ENCODE measurements at places on chromosomes 6 and 20.

DNA sequence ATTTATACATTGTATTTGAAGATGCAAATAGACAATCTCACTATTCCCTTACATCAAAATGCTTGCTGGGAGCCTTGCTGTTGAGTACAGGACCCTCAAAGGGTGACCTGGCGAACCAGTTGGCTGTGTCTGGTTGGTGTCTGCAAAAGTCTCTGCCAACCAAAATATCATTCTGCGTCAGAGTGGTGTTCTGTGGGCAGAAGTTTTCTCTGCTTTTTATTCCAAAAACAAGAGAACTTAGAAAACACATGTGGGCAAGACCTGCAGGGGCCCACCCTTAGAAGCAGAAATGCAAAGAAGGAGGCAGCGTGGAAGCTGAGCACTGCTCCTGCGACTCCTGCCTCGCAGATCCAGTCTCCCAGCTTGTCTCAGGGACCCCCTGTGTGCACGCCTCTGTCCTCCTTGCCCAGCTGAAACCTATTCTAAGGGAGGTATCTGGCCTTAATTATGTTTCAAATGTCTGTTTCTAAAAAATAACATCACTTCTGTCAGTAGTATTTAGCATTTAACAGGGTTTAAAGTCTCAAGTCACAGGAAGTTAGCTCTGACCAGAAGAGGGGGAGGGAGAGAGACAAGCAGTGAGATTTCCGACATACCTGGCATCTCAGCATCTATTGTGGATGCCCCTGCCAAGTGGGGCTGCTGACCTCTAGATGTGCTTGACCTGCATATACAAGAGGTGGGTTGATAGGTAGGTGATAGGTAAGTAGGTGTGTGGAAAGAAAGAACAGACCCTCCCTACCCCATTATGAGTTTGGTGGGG lies 101.3 kb downstream of the SASH1 start:
- DNase-seq = no peak

DNA sequence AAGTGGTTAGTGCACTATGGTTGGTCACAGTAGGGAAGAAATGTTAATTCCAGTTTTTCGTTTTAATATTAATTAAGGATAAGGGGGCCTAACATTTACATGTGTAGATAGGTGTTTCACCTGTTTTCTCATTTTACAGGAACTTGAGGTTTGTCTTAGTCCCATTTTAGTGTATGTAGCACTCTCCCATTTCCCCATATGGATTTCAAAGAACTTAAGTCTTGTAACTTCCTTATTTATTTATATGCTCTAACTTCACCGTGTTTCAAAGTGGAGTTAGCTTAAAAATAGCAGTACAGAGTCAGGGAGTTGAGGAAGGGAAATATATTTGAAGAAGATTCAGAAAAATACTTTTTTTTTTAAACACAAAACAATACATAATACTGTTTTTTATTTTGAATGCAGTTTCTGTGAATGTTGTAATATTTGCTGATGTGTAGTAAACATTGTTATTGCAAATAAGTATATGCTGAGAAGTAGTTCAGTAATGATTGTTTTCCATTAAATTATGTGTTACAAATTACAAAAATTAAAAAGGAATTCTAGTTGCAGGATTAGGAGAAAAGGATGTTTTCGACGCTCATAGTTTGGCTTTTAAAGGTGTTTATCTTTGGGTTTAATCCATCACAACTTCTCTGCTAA lies 3.5 kb downstream of the SCAF8 start:
- DNase-seq = no peak

DNA sequence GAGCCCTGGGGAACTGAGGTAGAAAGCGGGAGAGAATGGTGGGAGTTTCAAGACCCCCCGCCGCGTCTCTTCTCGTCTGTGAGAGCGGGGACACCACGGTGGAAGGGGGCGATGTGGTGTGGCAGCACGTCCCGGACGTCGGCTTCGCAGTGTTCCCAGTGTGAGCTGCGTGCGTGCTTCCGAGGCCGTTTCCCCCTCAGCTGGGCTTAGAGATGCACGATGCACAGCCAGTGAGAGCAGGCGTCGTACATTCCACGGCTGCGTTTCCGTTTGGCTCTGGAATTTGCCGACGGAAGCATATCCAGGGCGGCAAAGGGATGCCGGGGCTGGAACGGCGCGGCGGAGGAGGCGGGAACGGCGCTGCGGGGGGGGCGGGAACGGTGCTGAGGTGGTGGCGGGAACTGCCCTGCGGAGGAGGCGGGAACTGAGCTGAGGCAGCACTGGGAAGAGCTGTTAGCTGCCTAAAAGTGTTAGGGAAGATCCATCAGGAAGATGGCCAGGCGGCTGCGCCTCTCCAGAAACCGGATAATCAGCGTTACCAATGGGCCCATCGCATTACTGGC lies 37.7 kb downstream of the KIF25 start:
- DNase-seq = peak; percentile 8

DNA sequence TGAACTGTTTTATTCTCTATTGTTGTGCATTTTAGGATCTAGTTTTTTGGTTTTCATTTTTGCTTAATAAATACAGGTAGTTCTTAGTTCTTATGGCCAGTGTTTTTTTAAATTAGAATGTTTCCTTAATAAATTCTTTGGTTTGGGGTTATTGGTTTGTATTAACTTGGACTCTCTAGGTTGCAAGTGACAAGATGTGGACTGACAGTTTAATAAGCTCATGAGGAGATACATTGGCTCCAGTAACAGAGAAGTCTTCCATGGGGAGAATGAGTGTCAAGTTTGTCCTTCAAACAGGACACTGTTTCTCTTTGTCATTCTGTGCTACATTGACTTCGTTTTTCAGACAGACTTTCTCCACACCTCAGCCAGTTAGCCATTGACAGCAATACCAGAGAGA lies 39.7 kb downstream of the SNX9 start:
- DNase-seq = no peak

DNA sequence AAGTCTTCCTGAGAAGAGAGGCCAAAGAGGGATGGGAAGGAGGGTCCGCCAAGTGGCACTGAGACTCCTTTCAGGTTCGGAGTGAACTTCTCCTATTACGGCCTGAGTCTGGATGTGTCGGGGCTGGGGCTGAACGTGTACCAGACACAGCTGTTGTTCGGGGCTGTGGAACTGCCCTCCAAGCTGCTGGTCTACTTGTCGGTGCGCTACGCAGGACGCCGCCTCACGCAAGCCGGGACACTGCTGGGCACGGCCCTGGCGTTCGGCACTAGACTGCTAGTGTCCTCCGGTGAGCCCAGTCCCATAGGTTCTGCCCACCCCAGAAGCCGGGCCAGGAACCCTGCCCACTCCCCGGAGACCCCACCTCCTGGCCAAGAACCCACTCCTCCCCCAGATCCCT lies 4.1 kb downstream of the SLC22A7 start:
- no peak for DNase-seq

GRCh38 chr6:37492236-37492972 lies 7.3 kb downstream of the CCDC167 start:
- DNase-seq = no peak

DNA sequence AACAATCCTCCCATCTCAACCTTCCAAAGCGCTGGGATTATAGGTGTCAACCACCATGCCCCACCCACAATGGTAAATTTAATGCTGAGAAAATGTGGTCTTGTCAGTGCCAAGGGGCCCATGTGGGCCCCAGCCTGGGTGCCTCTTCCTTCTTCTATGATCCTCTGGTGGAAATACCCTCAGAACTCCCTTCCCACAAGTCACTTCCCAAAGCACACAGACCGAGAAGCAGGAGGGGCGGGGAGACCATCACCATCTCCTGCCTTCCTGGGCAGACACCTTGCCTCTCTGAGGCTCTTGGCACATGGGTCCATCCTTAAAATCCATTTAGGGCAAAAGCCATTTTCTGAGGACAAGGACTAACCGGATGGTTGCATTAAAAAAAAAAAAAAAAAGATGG lies 59.0 kb downstream of the NOL4L start:
- DNase-seq = no peak

- no peak for DNase-seq
Observed at GRCh38 chr6:138253731-138254130, 35.4 kb upstream of the PBOV1 start.

GRCh38 chr6:68139130-68139529 lies 496.0 kb upstream of the ADGRB3 start:
- no peak for DNase-seq

GRCh38 chr20:19264191-19264590 lies 51.7 kb downstream of the SLC24A3 start:
- DNase-seq = no peak

DNA sequence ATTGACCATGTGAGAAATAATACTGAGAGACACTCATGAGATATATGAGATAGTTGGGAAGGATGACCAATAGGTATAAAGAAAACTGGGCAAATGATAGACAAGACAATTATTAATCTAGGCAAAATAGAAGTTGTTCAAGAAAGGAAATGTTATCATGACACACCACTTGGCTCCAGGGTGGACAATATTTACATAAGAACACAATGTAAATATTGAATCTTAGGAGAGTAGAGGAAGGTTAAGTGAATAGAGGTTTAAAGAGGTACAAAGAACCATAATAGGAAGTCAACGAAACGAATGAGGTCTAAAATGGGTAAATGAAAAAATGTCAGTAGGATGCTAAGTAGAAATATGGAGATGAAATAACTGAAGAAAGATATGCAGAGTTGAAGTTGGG lies 126.5 kb downstream of the MBOAT1 start:
- DNase-seq = no peak

DNA sequence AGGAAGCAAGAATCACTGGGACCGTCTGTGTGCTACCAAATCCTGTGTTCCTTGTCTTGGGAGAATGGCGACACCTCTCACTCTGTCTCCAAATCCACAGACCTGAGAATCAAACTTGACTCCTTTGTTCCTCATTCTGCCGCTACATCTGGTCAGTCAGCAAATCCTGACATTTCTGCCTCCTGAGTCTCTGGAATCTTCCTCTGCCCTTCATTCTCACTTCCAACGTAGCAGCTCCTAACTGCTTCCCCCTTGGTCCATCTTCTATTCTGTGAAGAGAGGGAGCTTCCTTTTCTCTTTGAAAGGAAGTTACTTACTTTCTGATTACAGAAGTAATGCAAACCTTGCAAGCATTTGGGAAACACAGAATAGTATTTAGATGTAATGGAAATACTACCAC lies 37.7 kb downstream of the SYTL3 start:
- DNase-seq = no peak

DNA sequence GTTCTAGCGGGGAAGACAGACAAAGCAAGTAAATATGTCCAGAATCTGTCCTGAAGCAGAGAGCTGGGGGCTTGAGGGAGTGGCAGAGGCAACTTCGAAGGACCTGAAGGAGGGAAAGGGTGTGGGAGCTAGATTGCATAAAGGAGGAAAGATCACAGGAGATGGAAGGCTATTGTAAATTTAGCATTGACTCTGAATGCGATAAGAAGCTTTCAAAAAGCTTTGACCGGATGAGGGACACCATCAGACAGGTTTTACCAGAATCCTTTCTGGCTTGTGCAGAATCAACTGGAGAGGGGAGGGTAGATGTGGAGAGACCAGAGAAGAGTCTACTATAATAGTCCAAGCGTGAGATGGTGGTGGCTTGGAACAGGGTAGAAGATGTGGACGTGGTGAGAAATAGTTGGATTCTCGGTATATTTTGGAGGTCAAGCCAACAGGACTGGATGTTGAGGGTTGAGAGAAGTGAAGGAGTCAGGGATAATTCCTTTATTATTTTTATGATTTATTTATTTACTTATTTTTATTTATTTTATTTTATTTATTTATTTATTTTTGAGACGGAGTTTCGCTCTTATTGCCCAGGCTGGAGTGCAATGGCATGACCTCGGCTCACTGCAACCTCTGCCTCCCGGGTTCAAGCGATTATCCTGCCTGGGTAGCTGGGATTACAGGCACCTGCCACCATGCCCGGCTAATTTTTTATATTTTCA lies 19.9 kb upstream of the RIPOR3 start:
- no peak for DNase-seq

DNA sequence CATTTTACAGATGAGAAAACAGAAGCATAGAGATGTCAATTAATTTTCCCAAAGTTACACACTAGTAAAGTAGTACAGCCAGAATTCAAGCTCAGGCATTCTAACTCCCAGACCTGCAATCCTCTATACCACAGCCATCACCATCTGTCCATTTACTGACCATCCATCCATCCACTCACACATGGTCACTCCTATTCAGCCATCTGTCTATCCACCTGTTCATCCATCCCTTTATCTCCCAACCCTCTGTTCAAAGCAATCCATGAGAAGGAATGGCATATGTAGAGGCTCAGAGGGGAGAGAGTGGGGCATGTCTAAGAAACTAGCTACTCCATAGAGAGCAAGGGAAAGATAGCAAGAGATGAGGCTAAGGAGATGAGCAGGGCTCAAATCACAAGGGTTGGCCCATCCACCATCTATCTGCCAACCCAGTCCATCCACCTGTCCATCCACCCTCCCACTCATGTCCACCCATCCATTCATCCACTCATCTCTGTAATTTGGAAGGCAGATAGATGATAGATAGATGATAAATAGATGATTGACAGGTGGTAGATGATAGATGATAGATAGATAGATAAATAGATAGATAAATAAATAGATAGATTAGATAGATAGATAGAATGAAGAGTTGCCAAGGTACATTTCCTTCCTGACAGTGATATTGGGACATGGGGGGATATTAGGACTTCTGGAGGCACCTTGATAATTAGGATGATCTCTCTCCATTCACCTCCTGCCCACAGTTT lies 12.2 kb upstream of the C6orf132 start:
- no peak for DNase-seq

- DNase-seq = no peak
Observed at GRCh38 chr6:87574237-87574804, 15.5 kb downstream of the RARS2 start.

DNA sequence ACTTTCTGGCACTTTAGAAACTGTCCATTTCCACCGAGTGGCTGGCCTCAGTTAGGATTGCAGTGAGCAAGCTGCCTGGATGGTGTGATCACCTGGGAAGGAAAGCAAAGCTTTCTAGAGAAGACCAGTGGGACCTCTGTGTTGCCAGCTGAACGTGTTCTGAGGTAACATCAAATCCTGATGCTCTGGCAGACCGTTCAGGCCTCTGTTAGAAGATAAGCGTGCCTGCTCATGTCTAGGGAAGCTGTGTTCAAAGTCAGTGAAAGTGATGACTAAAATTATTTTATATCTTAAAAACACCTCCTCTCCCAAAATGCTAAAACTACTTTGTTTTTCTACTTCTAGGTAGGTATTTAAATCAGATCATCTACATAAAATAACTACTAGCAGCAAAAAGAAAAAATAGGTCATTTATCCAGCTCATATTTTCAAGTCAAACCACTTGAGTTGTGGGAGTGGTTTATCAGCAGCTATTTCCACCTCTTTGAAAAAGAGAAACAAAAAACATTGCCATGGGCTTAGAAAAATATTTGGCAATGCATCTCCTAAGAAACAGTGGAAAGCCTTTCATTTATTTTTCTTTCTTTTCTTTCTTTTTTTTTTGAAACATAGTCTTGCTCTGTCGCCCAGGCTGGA lies 54.8 kb downstream of the CEP43 start:
- DNase-seq = no peak
